NCI-H2081 (cell line): ENCODE measurements at places on chromosomes 1 and 21.
A peak's percentile ranks its signal among the peaks of the same experiment; 100 is the strongest.

DNA sequence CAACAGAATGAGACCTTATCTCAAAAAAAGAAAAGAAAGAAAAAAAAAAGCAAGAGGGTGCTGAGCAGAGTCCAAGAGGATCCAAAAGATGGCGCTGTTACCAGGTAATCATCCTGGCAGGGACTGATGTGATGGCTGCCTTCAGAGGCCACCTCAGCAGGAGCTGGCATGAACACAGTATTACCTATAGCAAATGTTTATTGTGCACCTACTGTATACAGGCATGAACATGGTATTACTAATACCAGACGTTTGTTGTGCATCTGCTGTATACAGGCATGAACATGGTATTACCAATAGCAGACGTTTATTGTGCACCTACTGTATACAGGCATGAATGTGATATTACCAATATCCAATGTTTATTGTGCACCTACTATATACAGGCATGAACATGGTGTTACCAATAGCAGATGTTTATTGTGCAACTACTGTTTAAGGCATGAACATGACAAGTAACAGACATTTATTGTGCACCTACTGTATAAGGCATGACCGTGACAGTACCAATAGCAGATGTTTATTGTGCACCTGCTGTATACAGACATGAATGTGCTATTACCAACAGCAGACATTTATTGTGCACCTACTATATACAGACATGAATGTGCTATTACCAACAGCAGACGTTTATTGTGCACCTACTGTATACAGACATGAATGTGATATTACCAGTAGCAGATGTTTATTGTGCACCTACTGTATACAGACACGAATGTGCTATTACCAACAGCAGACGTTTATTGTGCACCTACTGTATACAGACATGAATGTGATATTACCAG, 115.1 kb upstream of the TMEM51 start:
- no peak for DNase-seq

GRCh38 chr1:53715478-53715877, 23.5 kb downstream of the GLIS1 start:
- no peak for DNase-seq

DNA sequence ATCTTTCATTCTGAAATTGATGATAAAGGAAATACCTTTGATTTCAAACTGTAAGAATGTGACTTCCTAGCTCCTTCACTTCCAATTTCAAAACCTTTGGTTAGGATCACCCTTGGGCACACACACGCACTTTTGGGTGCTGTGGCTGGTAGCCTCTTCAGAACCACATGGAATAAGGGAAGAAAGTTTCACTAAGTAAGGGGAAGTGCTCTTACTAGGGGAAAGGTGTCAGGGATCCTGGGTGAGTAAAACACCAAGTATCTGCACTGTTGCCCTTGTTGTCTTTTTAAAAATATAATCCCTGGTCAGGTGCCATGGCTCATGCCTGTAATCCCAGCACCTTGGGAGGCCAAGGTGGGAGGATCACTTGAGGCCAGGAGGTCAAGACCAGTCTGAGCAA, 132.4 kb downstream of the SDCCAG8 start:
- no peak for DNase-seq

DNA sequence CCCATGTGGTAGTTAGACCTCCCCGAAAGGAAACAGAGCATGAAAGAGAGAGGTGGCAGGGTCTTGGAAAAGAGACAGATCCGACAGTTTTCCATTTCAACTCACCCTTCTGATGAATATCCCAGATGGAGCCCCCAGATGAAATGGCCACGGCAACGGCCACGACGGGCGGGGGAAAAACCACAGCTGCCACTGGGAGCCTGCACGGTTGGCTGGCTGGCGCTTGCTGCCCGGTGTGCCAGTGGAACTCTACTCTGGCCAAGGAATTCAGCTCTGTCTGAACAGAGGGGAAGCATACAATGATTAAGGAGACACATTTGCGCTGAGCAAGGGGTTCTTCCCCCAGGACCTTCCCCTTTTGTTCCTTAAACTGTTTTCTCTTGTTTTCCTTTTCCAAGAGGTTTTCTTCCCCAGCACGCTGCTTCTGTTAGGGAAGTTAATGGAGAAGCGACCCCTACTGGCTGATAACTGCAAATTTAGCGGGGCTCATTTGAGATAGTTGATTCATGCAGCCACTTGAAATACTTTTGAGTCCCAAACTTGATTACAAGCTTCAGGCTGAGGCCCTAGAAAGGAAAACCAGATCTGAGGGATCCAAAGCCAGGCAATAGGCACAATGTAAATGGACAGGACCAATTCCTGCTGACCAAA, 1122.5 kb downstream of the NCAM2 start:
- DNase-seq = no peak

DNA sequence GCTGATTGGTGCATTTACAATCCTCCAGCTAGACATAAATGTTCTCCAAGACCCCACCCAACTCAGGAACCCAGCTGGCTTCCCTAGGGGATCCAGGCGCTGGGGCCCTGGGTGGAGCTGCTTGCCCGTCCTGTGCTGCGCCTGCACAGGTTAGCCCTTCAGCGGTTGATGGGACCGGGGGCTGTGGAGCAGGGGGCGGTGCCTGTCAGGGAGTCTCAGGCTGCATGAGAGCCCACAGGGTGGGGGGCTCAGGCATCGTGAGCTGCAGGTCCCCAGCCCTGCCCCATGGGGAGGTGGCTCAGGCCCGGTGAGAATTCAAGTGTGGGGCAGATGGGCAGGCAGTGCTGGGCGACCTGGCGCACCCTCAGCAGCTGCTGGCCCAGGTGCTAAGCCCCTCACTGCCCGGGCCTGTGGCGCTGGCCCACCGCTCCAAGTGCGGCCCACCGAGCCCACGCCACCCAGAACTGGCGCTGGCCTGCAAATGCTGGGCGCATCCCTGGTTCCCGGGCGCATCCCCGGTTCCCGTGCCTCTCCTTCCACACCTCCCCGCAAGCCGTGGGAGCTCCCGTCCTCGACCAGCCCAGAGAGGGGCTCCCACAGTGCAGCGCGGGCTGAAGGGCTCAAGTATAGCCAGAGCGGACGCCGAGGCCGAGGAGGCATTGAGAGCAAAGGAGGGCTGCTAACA, 23.1 kb upstream of the CLCA4 start:
- no peak for DNase-seq

GRCh38 chr21:33032434-33033047, 6.8 kb downstream of the OLIG2 start:
- no peak for DNase-seq

- DNase-seq = no peak
Observed at GRCh38 chr1:16614361-16615252, 1.2 kb upstream of the NBPF1 start.

DNA sequence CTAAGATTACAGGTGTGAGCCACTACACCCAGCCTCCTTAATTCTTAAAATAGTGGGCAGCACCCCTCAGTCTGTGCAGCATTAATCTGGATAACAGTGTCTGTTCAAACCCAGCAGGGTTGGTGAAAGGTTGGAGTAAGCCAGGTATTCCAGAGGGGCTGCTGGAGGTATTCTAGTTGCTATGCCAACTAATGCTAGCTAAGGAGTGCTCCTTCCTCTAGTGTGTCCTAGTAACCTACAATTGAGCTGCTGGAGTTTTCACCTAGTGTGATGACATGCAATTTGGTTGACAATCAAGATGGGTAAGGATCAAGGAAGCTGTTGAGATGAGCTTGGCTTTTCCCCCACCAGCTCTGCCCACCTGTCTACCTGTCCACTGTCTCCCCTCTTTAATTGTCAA, 100.2 kb upstream of the IPO9 start:
- peak; percentile 20 for DNase-seq

- no peak for DNase-seq
Observed at GRCh38 chr21:37208056-37208721, 58.9 kb downstream of the VPS26C start.

DNA sequence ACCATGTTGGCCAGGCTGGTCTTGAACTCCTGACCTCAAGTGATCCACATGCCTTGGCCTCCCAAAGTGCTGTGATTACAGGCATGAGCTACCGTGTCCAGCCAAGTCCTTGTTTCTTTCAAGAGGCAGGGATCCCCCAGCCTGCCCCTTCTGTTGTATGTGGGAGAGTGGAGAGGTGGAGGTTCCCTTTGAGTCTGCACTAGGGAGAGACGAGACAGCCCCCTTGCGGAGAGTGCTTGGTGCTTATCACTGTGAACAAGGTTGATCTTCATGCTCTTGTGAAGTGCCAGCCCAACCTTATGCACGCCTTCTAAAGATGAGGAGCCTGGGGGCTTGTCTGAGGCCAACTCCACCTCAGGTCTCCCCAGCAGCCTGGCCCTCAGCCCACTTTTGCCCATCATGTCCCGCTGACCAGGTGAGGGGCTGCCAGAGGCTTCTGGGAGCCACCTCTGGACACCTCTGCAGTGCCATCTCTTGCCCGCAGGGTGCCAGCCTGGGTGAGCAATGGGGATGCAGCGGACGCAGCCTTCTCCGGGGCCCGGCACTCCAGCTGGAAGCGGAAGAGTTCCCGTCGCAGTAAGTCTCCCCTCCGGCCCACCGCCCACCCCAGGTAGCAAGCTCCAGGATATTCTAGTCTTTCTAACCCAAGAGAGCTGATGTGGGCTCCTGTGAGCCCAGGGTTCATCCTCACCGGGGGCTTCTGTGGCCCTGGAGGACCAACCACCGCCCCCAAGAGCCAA, 62.3 kb downstream of the ARHGEF10L start:
- no peak for DNase-seq

DNA sequence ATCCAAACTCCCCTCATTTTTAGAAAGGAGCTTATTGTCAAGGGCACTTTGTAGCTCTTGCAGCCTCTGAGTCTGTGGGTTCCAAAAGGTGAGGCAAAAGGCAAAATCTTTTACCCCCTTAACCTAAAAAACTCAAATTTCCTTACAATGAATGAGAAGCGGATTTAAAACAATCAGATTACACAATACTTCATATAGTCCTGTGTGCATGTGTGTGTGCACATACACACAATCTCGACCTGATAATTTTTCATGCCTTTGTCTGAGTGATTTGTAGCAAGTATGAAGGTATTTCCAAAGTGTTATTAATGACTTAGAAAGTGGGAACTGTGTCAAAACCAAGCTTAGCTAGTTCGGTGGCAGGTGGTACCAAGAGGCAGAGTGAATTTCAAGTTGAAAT, 42.9 kb downstream of the GRIK1 start:
- DNase-seq = no peak

DNA sequence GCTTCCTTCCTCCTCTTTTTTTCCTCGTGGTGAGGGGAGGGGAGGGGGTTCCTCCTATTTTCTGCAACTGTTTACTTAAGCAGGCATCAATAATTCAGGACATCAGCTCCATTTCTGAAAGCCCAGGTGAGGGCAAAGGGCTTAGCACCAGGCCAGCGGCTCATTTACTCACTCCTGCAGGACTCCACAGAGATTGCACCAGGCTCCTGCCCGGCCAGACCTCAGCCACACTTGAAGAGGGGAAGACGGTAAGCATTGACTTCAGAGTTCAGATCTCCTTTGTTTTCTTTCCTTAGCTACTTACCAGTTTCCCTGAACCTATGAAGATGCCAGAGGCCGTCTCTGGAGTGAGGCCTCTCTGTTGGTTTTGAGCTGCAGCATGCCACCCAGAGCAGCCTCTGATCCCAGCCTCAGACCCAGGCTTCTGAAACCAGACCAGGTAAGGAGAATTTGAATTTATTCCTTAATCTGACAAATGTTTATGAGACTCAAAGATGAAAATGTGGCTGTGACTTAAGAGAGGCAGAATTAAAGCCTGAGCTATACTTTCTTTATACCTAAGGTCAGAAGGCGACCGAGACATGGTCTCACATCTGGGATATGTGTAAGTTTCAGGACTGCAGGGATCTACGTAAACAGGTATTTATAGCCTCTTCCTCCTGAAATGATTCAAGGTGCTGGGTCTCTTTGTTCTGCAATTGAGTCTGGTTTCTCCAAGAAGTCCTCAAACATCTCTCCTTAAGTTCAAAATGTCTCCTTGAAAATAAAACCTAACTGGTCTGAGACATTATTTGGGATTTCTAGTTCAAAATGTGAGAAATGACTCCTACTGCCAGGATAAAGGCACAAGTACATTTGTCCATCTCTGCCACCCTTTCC, 272.5 kb upstream of the RUNX1 start:
- DNase-seq = no peak

DNA sequence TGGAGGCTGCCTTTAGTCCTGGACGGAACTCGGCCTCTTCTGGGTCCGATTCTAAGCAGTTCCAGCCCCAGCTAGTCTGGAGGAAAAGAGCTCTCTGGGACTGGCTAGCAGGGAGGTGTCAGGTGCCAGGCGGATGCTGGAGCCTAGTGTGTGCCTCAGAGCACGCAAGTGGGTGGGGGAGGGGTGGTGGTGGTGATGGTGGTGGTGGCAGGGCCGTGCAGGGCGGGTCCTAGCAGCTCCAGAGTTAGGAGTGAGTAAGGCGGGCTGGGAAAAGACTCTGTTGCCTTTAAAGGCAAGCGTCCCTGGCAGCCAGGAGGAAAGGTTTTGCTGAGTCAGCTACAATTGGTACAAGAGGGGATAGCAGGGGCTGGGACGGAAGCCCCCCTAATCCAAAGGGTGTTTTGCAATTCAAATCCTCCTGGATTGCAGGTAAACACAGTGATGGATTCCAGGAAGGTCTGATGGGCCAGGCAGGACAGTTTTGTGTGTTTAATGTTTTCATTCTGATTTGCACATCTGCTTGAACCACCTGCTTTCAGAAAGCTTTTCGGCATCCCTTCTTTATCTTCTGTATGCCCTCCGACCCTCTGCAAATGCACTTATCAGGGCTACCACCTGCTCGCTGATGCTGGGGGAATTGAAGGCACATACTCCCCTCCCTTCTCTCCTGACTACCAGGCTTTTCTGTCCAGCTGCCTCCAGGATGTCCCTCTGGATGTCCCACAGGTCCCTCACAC, 4.1 kb upstream of the SLC2A1 start:
- no peak for DNase-seq
